Epithelial cell of prostate (primary cell): ENCODE measurements at places on chromosomes 1 and 21.

DNA sequence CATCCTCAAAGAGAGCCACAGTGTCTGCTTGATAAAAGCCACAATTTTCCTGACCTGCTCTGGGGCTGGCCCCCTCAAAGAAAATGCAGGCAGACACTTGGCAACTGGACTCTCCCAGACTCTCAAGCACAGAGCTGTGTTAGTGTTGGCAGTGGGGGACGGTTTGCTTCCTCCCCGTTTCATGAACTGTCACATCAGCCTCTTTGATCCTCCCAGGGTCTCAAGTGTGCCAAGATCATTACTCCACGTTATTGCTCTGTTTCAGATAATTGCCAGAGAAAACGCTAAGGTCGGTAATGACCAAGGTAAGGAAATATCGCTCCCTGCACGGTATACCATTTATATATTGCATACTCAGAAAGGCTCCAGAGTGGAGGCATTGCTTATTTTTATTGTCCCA, 138.8 kb downstream of the NTMT2 start:
- no peak for DNase-seq

DNA sequence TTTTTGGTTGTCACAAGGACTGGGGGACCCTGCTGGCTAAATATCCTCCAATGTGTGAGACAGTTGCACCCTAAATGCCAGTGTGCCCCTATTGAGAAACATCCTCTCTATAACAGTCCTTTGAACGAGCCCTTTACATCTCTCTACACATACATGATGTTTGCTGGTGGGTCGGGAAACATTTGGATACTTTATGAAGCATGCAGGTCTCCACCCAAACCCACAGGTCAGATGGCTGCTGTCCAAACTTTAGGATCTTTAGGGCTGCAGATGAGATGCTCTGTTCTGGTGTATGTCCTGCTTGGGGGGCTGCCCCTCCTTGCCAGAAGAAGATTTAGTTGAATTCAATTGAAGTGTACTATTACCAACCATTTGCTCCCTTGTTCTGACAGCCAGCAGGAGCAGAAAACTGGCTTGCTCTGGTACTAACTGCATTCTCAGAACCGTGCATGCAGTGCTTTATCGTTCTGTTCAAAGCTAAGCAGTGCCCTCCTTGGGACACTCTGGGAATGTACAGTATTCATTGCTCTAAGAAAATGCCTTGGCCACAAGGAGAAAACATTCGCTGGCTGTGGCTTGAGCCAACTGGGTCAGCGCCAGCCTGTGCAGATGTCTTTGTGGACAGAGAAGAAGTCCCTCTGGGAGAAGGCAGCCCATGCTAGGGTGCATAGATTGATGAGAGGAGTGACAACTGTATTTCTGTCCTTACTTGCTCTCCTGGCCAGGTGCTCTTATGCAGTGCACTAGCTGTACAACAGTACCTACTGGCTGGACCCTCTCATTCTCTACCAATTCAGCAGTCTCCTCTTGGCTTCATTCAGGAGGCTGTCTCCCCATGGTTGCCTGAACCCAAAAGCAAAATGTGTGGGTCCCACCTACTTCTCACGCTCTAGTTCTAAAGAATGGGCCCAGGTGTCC, 61.4 kb upstream of the DIRAS3 start:
- no peak for DNase-seq

DNA sequence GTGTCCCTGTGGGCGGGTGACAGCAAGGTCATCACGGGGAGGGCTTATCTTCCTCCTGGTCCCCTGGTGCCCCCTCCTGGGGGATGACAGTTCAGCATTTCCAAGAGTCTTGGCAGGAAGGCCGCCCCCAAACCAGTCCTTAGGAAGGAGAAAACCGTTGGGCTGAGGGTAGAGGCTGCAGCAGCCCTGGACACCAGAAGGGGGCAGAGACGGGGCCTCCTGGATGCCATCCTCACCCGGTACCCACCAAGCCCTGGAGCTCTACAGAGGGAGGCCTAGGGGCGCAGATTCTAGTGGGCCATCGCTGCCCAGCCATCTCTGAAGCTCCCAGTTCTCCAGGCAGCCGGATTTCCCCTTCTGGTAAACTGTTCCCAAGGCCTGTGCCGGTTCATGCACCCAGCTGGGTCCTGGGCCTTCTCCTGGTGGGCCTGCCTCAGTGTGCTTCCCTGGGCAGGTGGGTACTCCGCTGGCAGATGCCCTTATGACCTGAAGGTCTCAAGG, 14.8 kb upstream of the ZNF669 start:
- DNase-seq: no peak

DNA sequence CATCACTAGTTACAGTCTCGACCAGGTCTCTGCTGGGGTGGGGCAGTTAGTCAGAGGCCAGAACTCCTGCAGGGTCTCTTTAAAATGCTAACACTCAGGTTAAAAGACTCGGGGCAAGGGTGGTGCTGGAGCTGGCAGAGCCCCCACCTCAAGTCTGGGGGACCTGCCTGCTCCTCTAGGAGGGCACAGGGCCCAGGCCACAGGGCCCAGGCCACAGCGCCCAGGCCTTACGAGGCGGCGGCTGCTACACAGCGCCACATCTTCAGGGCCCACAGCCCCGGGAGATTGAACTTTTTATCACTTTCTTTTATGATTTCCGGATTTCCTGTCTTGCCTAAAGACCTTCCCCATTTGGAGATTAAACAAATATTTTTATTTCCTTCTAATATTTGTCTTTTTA, 10.4 kb downstream of the MPZ start:
- DNase-seq: no peak

DNA sequence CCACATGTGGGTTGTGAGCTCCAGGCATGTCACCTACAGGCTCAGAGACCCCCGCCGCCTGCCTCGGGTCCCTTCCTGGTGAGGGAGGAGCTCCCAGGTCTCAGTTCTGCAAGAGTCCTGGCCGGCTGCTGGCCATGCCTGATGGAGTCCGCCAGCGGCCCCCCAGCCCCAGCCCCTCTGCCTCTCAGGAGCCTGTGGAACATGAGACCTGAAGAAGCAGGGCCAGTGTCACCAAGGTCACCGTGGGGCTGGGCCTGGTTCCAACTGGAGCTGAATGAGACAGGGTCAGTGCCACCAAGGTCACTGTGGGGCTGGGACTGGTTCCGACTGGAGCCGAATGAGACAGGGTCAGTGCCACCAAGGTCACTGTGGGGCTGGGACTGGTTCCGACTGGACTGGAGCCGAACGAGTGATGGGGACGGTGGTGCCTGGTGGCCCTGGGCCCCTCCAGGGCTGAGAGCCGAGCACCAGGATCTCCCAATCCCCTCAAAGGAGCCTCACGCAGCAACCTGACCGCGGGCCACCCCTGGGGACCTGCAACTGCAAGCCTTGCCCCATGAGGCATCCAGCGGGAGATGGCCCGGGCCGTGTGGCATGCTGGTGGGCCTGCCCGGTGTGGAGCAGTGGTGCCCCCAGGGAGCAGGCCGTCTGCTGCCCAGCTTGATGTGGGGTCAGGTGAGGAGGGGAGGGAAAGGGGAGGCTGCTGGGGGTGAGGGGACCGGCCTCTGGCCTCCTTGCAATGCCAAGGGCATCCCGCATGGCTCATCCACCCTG, 14.5 kb upstream of the PTTG1IP start:
- DNase-seq: no peak

DNA sequence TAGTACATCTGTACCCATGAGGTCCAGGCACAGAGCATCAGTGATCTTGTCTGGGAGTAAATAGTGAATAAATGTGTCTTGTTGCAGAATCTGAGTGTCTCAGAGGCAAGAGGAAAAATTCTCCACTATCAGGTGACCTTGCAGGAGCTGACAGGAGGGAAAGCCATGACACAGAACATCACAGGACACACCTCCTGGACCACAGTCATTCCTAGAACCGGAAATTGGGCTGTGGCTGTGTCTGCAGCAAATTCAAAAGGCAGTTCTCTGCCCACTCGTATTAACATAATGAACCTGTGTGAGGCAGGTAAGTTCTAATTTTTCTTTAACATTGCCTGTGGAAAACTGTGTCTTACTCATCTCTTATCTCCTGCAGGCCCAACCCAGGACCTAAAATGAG, 43.1 kb downstream of the IL12RB2 start:
- DNase-seq: no peak

- DNase-seq: no peak
Measured at GRCh38 chr1:152957561-152957960, 10.6 kb downstream of the SPRR5 start.

- no peak for DNase-seq
Measured at GRCh38 chr21:34043333-34043732, 30.0 kb upstream of the MRPS6 start.

DNA sequence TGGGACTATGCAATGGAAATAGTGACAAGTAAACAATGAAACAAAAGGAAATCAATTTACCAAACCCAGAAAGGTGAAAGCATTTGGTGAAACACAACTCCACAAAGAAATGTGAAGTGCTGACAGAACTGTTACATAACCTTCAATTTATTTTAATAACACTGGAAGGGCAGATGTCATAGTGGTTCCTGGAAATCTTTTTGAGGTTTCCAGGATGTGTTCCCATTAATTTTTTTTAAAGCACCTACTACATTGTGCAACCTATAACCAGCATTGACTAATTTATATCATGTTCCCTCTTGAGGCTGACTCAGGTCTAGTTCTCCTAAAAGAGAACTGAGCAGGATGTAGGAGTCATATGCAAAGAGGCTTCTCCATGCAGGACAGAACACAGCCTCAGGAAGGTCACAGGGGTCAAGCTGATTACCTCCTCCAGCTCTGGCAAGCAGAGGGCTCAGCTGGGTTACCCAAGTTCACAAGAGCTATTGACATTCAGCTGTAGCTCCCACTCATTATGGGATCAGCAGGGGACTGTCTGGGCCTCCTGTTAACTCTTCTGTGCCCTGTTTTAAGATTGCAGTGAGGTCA, 157.1 kb upstream of the NRIP1 start:
- DNase-seq: peak; percentile 94

DNA sequence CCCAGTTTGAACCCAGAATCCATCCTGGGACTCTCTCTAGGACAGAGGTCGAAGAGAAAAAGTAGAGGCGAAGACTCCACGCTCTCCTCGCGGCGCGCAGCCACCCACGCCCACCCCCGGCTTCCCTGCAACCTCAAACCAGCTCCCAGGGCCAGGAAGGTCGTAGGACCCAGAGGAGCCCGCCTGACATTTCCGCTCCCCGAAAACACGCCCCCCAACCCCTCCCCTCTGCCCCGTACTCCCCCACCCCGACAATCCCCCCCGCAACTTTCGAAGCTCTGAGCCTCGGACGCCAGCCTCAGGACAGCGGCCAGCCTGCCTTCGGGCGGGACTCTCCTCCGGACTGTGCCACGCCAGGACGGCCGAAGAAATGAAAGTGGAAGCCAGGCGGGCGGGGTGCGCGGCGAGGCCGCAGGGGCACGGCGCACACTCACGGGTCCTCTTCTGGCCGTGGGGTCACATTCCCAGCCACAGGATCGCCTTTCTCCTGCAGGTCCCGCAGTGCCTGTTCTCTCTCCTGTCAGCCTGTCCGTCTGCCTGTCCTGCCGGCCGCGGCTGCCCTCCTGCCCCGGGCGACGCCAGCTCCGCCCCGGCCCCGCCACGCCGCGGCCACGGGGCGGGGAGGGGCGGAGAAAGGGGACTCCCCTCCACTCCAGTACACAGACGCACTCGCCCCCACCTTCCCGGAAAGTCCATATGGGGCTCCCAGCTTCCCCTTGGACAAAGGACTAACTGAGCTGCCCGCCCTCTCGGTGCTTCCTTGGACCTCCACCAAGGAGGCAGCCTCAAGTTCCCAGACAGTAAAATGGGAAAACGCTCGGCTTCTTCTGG, at the start of gene MOB3C:
TSS of gene MOB3C (minus strand) at position 535 of the 831 bp plus-strand sequence. CDS start 3,490 bp downstream, outside the sequence.
- DNase-seq: no peak

- no peak for DNase-seq
Measured at GRCh38 chr21:17438635-17439034, 74.2 kb upstream of the CXADR start.

DNA sequence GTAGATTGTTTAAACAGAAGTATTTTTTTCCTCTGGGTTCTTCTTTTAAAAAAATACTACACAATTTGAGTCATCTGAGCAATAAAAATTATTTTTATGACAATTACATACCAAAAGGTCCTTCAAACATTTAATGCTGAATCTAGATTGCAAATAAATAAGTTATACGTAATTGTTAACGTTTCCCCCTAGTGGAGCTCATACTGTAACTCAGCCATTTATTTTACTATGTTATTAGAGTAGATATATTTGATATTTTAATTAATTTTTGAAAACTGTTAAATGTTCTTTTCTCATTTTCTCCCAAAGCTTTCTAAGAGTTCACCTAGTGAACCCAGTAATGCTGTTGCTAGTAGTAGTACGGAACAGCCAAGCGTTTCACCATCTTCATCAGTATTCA, 33.5 kb downstream of the ZMYM1 start:
- no peak for DNase-seq

DNA sequence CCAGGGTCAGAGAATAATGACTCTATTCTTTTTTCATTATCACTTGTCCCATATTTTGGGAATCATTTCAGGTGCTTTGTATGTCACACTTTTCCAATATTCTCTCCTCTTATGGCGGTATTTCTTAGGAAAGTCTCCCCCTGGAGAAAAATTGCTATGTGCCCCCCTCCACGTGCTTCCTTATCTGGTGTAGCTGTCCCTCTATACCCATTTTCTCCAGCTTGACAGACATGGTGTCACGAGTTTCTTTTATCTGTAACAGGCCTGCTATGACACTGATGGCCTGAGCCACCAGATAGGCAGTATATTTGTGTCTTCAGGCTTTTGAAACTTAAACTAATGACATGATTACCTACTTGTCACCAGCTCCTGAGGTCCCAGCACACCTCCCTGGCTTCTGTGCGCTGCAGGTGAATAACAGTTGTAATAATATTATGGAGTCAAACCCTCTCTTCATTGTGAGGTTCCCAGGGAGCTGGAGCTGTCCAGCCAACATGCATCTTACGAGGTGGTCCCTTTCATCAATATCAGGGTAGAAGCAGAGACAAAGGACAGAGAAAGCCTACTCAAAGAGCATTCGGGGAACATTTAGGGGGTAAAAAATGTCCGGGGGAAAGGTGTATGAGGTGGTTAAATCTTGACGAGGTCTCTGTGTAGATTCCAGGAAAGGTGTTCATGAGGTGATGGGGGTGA, 71.2 kb upstream of the DUSP10 start:
- DNase-seq: no peak

GRCh38 chr1:177355575-177355974, 184.8 kb downstream of the BRINP2 start:
- DNase-seq: no peak
